Ovary (tissue), 10 donors: ENCODE measurements at places on chromosomes 11 and 22. TPM values are rescaled to one million over a fixed set of nuclear protein-coding genes. Genes with fewer than 3 reads are reported as not detected.

DNA sequence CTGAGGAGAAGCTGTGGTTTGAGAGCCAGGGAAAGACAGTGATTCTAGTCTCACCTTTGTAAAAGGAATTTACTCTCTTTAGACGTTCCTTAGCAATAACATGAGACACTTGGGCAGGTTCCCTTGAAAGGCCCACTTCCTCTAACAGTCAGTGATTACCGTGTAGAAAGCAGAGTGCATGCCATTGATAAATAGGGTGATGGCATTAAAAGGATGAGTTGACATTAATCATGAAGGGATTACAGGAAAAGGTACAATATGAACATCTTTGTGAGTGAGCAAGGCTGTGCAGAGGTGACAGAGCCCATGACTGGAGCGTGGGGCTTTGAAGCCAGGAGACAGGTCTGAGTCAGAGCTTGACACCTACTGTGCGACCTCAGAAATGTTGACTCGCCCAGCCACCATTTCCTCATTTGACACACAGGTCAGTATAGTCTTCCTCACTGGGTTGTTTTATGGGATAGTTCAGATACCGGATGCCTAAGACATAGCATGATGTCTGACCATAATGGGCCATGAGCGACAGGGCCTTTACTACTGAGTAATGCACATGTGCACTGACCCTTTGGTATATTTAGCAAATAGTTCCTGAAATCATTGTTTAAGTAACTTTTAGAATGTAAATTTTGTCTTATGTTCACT, 341.7 kb upstream of the MTNR1B start:
- DNase-seq: no peak

DNA sequence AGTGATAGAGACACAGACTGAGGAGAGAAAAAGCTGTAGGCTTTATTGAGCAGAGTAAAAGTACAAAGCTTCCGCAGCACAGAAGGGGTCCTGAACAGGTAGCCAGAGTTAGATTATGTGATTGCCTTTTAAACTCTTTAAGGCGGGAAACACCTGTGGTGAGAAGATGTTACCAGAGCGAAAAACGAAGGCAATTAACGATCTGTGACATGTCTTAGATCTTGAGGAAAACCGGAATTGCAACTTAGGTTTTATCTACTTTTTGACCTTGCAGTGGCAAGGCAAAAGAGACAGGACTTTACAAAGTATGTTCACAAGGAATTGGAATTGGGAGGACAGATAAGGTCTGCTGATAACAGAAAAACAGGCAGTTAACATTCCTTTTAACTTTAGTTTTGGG, 493.6 kb upstream of the FAT3 start:
- no peak for DNase-seq

DNA sequence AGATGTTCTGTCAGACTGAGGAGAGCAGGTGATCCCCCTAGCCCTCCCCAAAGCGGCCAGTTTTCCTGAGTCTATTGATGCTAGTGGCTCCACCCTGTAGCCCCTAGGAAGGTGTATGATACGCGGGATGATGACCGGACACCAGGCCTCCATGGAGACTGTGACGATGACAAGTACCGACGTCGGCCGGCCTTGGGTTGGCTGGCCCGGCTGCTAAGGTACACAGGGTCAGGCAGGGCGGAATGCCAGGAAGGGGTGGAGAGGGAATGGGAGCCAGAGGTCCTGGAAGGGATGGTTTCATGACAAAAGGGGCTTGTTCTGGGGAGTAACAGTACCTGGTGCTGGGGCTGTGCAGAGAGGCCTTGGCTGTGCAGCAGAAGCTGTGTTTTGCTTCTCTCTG, 3.2 kb downstream of the ZFPL1 start:
- no peak for DNase-seq

GRCh38 chr11:1390569-1391164, 933 bp downstream of the BRSK2 start:
- DNase-seq: peak; percentile 50

DNA sequence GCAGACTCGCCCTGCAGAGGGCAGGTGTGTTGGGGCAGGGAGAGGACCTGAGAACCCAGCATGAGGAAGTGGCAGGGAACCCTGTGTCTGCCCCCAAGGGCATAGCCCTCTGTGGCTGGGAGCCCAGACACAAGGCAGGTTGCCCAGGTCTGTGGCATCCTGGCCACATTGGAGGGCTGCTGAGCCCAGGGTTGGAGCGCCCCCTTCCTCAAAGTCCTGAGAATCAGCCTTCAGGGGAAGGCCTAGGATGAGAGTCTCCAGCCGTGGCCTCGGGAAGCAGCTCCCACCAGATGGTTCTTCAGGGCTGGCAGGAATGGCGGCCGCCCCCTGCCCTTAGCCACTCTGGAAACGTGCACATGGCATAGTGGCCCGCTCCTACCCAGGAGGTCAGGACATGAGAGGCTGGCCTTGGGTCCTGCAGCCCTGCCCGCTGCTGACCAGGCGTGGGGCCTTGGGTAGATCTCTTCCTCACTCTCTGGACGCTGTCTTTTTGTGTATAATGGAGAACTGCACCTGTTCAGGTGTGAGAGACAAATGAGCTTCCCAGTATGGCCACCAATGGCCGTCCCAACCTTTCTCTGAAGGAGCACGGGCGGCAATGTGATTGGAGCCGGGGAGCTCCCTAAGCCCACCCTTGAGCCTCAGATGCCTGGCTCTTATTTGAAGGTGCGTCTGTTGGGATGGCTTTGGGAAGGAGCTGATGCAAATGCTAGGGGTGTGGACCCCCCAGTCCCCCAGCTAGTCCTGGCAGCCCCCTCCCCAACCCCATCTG, 4.6 kb upstream of the CDC42BPG start:
- no peak for DNase-seq

SPDYC gene
- not detected for polyA plus RNA-seq

DNA sequence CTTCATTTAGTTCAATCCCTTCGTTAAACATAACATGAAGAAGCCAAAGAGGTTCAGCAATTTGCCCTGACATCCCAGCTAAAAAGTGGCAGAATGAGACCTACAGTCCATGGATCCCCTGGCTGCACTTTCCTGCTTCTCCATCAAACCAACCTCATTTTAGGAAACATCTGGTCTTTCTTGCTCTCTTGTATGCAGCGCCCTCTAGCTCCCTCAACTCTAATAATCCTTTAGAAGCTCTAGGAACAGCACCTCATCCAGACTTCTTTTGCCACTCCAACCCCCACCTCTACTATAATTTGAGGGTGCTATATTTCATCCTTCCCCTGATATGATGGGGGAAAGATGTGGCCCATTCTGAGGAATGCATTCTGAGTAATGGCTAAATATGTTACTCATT, 7.4 kb downstream of the CNTF start:
- DNase-seq: no peak

DNA sequence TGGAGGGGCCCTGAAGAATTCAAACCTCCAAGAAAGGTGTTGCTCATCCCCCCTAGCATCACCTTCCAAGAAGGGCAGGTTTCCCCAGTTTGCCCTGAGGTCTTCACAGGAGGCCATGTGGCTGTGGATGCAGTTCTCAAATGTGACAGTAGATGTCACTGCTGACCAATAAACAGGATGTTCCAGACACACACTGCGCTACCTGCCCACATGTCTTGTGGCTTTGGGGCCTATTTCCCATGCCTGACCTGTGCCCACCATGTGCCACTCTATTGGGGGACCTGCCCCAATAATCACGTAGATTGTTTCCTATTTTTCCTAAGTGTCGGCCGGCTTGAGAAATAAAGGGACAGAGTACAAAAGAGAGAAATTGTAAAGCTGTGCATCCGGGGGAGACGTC, 4.5 kb downstream of the GSTT2 start:
- peak; percentile 59 for DNase-seq

DNA sequence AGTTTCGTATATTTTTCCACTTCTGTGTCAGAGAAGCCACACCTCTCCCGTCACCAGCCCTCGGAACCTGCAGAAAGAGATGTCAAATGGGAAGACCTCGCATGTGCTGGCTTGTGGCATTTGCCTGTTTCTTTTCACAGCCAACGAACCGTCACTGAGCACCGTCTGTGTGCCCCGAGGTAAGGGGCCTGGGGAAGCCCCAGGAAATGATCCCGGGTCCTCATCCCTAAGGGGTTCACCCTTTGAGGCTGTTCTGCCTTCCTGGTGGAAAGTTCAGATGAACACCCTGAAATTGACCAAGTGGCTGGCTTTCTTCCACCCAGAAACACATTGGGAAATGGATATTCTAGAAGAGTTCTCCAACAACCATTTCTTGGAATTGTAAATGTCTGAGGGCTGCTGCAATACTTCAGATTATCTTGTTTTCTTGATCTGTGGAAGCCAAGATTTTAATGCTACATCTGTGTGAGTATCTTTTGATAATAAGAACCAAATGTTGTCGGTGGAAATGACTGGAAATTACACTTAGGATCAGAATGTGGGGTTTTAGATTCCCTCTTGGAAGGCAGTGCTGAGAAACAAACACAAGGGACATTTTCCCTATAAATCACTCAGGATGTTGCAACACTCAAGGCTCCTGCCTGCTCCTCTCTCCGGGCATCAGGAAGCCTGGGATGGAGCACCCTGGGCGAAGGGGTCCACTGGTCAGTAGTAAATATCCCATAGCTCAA, 37.6 kb downstream of the RIBC2 start:
- DNase-seq: no peak

DNA sequence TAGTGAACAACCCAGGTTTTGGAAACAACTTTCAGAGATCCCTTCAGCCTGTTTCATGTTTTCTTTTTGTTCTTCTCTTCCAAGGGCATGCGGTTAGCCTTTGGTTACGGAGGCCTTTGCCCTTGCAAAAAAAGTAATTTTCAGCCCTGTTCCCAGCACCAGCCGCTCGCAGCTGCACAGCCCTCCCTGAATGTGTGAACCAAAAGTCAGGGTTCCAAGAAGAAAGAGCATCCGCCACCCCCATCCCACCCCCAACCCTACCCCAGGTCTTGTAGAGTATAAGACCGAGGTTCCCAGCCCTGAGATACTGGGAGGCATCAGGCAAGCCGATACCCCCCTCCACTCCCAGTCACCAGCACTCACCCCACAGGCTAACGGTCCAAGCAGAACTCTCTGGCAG, 56.4 kb downstream of the IGLL1 start:
- DNase-seq: peak; percentile 46

TRIM49 gene
- not detected for polyA plus RNA-seq

DNA sequence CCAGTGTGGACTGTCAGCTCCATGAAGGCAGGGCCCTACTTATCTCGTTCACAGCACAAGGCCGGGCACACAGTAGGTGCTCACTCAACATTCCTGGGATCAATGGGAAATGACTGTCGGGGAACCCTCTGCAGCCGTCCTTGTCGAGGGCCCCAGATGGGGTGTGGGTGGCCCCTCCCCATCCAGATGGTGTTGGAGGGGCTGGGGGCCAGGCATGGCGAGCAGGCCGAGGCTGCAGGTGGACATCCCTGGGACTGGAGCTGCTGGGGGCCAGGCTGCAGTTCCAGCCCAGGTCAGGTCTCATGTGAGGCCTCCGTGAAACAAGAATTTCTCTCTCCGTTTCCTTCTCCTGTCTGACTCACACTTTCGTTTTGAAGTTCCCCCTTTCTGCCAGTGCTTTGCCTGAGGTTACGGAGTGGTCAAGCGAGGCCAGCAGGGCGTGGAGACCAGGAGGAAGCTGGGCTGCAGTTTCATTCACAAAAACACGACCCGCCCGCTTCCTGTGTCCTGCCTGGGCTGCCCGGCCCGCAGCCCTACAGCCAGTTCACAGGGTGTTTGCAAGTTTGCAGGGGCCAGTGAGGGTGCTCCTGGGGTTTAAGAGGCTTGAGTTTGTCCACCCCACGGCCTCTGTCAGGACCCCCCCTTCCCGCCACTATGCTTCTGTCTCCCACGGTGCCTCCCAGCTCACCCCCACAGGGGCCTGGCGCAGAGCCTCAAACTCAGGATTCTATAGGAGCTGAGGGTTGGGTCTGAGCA, 4.5 kb downstream of the MYEOV start:
- DNase-seq: no peak

DNA sequence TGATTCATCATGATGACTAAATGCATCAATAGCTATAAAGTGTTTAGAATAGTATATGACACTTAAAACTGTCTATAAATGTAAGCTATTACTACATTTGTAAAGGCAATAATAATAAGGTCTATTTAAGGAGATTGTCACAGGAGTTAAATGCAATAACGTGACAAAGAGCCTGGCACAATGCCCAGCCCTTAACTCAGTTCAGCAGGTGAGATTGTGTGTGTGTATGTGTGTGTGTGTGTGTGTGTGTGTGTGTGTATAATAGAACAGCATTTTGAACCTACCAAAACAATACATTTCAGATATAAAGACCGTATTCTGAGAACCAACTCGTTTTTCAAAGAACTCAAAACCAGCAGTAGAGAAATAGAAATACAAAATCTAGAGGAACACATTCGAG, 177.5 kb downstream of the MYO18B start:
- no peak for DNase-seq

FOLR1 gene
- 10.3 TPM for polyA plus RNA-seq

SAA4 gene
- not detected for polyA plus RNA-seq
